ENCODE measurements at places on chromosomes 3 and 15. TPM values are rescaled to one million over a fixed set of nuclear protein-coding genes. Genes with fewer than 3 reads are reported as not detected.

The STIMATE gene
- total RNA-seq = 39.1 TPM

The GOLGA8F gene
- not detected for total RNA-seq

The PCYT1A gene
- 64.2 TPM for total RNA-seq

The FOXB1 gene
- 0.74 TPM for total RNA-seq

The CFAP100 gene
- total RNA-seq = not detected

The GOLGA8T gene
- 1.5 TPM for total RNA-seq

The ANKUB1 gene
- total RNA-seq = not detected

DNA sequence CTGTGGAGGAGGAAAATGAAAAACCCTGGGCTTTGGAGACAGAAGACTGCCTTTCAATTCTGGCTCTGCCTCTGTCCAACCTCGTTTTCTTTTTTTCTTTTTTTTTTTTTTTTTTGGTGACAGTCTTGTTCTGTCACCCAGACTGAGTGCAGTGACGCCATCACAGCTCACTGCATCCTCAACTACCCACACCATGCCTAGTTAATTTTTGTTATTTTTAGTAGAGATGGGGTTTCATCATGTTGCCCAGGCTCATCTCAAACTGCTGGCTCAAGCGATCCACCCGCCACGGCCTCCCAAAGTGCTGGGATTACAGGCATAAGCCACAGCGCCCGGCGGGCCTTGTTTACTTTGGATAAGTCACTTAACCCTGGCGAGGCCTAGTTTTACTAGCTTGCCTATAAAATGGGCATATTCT lies 66.3 kb upstream of the SLC25A26 start:
- no peak for DNase-seq

DNA sequence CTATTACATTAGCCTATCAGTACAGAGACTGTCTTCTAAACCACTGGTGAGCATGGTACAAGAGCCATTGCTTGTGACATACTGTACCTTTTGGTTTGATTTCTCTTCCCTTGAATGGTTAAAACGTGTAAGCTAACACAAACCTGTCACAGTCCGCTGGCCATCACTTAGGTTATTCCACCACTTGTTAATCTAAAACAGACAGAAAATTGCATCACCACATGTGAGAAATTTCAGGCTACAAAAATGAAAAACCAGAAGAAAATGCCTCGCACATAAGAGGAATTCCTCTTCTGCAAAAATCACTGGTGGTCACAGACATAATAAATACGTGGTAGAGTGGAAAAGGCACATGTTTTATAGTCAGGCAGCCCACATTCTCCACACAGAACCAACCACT lies 22.1 kb downstream of the PARL start:
- no peak for DNase-seq

DNA sequence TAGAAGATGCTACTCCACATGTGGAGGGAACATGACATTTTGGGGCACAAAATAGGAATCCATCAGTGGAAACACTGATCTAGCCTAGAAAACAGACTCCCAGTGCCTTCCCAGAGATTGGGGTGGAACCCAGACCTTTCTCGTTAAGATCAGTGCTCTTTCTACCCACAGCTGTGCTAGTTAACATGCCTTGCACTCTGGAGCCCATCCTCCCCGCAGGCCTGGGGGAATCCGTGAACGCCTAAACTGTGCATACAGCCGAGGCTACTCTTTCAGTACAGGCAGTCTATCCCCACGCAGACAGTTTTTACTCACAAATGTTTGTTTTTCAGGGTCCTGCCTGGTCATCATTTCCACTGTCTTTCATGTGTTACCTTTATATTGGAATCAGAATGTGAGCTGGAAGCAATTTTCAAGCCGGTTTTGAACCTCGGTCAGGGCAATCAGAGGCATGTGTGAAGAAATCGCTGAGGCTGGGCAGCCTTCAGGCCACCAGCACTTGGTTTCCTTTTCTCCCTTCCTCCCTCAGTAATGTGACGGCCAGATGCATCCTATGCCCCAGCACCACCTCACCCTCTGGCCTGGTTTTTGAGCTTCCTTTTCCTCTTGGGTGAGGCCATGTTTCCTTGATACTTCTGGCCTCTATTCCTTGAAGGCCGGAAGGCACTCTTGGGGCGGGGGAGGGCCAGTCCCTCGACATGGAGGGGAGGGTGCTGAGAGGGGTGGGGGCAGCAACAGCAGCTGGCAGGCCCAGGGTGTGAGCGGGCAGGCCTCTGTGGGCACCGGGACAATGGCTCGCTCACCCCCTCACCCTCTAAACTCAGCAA lies 123.6 kb upstream of the GALNT15 start:
- DNase-seq = no peak

GRCh38 chr15:78617516-78617915 lies 3.3 kb downstream of the CHRNA3 start:
- DNase-seq = no peak

DNA sequence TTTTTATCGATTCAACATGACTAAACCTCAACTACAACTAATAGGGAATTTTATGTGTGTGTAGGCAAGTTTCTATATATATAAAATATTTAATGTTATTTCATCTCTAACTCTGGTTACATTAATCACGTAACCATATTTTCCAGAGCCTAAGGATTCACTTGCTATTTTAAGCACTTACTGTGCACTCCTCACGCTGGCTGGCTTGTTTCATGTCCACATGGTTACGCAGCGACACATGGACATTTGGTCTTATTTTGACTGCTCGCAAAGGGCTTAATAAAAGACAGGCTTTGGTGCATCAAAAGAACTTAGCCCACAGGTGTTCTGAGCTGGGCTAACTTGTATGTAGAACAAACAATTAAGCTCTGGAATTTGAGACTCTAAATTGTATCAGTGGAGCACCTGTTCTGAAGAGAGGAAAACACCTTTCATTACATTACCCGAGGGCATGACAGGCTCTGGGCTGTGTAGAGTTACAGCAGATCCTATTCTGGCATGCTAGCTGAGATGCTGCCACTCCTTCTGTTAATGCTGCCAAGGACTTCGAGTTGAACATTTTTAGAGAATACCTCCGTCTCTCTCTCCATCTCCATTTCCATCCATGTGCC lies 130.0 kb upstream of the NR2F2 start:
- no peak for DNase-seq
